Skeletal muscle cell (primary cell): ENCODE measurements at places on chromosomes 3 and 15.

GRCh38 chr3:36663666-36664291 lies 100.6 kb downstream of the DCLK3 start:
- DNase-seq, result no peak

GRCh38 chr3:174346571-174346970 lies 512.6 kb upstream of the NAALADL2 start:
- no peak for DNase-seq

- DNase-seq, result no peak
Measured at GRCh38 chr15:58474741-58475323, 43.0 kb downstream of the LIPC start.

- DNase-seq, result no peak
Measured at GRCh38 chr3:194505791-194506415, 19.1 kb upstream of the ATP13A3 start.

- DNase-seq, result no peak
Measured at GRCh38 chr3:134564991-134565390, 79.1 kb downstream of the CEP63 start.

GRCh38 chr3:43082457-43082856 lies 23.4 kb downstream of the POMGNT2 start:
- no peak for DNase-seq

DNA sequence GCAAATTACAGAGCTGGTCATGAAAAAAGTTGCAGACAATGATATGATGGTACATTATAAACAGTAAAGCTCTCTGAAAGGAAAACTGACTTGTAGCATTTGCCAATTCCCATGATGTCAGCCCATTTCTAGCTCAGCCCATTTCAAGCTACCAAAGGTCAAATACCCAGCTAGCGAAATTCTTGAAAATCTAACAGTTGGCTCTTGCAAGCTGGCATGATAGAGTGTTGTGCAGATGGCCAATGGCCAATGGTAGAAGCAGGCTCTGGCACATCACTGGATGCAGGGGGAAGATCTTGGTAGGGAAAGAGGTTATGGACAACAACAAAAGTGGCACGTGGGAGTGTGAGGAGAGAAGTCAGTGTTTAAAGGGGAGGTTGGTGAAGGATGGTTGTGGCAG lies 36.7 kb downstream of the RASGRF1 start:
- no peak for DNase-seq

GRCh38 chr3:128489927-128490649 lies 2.9 kb downstream of the GATA2 start:
- DNase-seq, result no peak

DNA sequence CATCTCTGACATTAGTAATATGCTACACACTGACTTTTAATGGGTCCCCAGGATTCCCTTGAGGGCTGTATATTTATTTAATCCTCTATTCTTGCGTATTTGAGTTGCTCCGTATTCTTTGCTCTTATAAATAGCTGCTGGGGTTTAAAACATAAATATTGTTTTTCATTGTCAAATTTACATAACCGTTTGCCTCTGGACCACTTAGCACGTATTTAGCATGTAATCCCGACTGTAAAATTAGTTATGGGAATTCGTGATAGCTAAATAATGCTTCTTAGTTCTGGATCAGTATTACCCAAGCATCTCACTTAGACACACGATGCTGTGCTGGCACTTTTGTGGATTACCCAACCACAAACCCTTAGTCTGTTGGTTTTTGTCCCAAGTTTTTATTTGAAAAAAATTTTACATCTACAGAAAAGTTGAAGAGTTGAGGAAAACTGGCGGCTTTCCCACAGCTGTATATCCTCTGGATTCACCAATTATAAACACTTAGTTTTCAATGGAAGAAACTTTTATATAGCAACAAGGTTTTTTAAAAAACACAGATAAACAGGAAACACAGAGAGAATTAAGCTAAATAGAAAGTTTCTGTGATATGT lies 296.8 kb upstream of the TPM1 start:
- DNase-seq, result no peak

- no peak for DNase-seq
Measured at GRCh38 chr3:113532698-113533533, 561 bp downstream of the SIDT1 start.

GRCh38 chr3:48222616-48223513 lies at the start of gene CAMP:
Gene CAMP, plus strand, starts transcription at chr3:48223495. Its CDS starts 17 bp downstream, at chr3:48223512.
- DNase-seq, result peak; percentile 62

GRCh38 chr3:170353485-170353884 lies 4.0 kb upstream of the SKIL start:
- no peak for DNase-seq

DNA sequence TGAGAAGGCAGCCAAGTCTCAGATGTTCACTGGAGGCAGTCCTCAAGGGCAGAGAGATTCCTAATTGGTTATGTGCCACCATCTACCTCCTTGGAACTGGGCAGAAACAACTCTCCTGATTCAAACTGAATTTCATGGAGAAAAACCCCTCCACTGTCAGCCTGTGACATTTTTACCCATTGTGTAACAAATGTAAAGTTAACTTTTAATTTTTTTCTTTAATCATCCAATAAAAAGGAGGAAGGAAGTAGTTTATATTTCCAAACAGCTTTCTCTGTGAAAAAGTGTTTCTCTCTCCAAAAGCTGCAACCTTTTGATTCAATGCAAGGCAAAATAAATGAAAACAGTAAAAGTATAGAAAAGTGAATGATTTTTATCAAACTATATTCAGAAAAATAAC lies 510 bp upstream of the COLQ start:
- no peak for DNase-seq

DNA sequence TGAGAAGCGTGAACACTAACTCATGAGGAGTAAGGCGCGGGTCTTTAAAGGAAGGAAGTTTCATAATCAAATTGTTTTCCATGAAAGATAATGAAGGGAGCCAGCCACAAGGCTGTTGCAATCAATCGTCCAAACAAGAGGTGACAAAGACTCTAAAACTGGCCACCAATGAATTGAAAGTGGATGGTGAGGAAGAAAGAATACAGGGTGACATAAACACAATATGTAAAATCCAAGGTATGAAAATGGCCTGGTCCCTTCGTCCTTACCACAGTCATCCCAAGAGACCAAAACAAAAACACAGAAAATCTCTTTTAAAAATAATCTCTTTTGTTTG lies 12.0 kb downstream of the CD86 start:
- DNase-seq, result no peak

DNA sequence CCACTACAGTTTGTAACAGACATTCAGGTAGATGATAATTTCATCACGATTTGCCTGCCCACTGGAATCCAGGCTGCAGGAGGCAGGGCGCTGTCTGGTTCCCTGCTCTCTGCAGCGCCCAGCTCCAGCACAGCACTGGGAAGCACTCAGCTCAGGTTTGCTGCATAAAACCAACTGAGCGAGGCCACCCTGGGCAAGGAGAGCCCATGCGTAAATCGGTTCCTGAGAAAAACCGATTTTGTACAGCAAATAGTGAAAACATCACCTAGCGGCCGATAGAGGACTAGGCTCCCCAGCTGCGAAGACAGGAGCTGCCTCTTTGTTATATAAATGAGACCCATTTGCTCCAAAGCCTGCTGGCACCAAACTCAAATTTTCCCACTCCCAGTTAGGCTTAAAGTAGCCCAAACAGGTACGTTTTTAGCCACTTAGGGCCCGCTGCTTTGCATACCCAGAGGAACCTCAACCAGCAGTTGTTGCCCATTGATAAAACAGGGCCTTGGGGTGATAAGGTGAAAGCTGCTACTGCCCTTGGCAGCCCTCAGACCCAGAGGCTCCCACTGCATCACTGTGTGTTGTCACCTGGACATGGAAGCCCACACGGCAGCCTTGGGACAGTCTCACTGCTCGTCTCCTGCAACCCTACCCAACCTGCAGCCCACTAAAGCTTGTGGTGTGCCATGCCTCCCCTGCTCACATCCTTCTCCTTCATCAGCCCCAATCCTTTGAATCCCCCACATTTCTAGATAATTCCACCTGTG lies 47.5 kb downstream of the ALDH1L1 start:
- peak; percentile 2 for DNase-seq

DNA sequence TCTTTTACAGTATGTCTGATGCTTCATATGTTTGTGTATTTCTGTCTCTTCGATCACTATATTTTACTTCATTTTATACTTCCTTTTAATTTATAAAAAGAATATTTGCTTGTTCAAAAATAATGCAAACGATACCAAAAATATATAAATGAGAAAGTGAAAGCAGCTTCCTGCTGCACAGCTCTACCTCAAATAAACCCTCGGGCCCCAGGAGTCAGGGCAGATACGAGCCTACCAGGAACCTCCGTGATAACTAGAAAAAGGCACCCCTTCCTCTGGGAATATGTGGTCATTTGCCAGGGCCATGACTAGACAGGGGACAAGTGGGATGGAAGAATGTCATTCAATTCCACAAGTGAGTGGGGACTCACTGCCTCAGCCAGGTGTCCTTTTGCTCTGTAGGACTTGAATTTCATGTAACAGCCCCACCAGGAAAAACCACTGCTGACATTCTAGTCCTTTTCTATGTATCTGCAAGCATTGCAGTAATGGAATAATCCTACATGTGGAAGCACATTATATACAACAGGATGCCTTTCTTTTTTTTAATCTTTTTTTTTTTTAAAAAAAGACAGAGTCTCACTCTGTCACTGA lies 133.3 kb downstream of the SUCLG2 start:
- DNase-seq, result no peak

GRCh38 chr3:184636741-184637316 lies 75.0 kb downstream of the MAGEF1 start:
- DNase-seq, result peak; percentile 56

DNA sequence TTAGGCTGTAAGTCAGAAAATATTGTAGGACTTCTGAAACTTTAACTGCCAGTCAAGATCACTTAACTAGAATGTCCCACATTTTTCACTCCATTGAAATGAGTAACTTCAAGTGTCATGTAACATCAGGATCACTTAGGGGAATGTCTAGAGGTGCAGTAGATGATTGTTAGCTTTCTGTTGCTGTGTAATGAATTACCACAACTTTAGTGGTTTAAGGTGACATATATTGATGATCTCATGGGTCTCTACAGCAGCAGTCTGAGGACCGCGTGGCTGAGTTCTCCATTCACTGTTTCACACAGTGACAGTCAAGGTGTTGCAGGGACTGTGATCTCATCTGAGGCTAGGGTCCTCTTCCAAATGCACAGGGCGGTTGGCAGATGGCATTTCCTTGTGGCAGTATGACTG lies 82.7 kb downstream of the SLC25A26 start:
- no peak for DNase-seq

DNA sequence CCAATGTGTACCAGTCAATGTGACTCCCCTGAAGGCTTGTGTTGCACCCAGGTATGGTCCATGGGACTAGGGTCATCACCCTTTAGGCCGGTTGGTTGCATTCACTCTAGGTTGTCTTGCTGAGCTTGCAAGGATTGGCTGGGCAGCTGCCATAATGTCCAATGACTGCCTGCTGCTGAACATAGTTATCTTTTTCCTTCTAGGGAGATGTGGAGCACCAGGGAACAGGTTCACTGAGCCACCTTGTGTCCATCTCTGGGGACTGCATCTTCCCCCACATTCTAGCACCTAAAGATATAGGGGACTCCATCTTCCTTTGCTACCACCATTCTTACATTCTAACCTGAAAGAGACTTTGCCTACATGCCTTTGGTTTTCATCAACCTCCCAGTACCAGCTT lies 580.4 kb upstream of the TBL1XR1 start:
- DNase-seq, result no peak

GRCh38 chr3:193673845-193674244 lies 80.8 kb downstream of the OPA1 start:
- no peak for DNase-seq

GRCh38 chr15:45635191-45635638 lies 386 bp downstream of the SQOR start:
- DNase-seq, result no peak

DNA sequence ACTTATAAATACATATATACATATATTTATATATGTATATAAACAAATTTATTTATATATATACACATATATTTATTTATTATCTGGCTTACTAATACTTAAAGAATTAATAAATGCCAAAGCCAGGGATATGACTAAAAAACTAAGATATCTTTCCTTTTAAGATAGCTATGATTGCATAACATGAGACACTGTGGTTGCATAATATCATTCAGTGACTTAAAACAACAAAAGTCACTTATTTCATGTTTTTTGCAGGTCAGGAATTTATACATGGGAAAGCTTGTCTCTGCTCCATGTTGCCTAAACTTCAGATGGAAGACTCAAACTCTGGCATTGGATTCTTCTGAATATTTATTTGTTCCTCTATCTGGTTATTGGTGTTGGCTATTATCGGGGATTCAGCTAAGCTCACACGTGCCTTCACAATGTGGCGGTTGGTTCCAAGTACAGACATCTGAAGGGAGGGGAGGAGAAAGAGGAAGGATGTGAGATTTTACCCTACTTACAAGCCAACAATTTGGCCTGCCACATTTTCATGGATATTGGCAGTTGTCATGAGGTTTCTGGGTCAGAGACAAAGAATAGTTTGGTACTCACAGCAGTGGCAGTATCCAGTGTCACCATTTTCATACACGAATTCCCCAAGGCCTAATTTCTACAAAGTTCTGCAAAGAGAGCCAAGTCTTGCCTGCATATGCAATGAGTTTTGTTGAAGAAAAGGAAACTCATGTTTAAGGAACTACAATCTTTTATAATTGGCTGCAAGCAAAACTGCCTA lies 381.6 kb downstream of the EPHA3 start:
- DNase-seq, result no peak

- no peak for DNase-seq
Measured at GRCh38 chr15:75725006-75725718, 12.5 kb upstream of the CSPG4 start.

DNA sequence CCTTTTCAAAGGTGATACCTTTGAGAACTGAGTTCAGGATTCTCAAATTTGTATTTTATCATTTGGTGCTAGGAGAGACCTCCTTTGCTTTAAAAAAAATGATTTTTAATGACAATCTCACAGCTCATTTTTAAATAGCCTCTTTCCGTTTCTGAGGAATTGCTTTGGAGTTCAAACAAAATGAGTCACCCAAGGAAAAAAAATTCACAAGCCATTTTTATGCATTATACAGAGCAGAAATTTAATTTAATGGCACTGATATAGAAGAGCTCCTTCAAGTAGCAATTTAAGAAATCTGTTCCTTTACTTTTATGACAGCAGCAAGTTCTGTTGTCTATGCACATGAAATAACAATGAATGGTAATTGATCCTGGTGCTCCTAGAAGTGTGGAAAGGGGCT lies 337.9 kb upstream of the KCNMB2 start:
- no peak for DNase-seq

GRCh38 chr3:52210550-52211046 lies 12.6 kb downstream of the ALAS1 start:
- peak; percentile 33 for DNase-seq
